ENCODE measurements at places on chromosomes 5 and 9.

DNA sequence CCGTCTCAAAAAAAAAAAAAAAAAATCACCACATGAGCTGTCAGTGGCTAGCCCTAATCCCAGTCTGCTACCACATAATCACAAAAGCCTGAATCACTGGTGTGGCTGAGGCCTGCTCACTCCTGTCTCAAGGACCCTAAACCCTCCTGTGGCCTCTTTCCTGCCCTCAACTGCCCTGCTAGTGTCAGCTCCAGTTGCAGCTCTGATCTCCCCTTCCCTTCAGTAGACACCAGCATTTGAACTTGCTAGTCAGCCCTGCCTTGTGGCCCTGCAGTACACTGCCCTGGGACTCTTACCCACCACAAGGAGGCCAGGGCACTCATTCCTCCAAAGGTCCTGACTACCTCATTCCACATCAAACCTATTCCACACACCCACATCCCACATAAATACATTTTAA lies 9.5 kb upstream of the P4HA2 start:
- DNase-seq, result no peak

GRCh38 chr5:106121972-106122605 lies 1548.6 kb downstream of the EFNA5 start:
- DNase-seq, result no peak

DNA sequence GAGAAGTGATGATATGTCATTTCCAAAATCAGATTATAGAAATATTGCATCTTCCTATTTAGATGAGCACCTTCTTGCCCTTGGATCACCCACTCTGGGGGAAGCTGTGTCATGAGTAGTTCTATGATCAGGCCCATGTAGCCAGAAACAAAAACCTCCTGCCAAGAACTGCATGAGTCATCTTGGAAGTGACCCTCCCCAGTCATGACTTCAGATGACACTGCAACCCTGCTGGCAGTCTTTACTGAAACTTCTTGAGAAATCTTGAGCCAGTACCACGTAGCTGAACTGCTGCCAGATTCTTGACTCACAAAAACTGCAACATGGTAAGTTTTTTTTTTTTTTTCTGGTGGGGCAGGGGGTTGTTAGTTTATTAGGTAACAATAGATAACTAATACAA lies 439.6 kb upstream of the PTGER4 start:
- DNase-seq, result no peak

- DNase-seq, result no peak
Observed at GRCh38 chr5:131634238-131634637, 791 bp downstream of the RAPGEF6 start.

DNA sequence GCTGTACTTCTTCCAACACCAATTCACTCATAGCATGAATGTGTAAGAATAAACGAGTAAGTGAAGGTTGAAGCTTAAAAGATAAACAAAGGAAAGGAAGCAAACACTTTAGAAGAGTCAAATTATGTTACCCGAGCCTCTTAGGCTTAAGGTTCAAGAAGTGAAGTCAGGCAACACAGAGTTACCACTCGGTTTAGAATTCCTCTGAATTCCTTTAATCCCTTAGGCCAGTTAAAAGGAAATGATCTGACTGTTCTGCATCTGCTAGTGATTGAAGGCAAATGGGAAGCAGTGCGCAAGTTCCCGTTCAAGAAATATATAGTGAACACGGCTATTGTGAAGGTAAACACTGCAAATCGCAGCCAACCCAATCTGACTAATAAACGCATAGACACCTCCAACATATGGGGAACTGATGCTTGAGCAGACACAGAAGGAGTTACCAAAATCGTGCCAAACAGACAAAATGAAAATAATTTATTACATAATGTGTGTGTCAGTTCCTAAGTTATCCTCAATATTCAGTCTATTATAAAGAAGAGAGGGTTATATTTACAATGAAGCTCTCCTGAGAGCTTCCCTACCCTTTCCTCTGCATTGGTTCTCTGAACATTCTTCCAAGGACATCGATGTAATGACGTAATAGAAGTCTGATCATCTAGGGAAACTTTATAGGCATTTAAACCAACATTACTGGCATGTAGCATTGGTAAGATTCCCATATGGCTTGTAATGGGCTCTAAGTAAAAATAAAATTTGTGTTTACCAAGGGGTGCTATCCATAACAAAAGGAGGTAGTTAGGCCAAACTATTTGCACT lies 837.1 kb upstream of the ZNF608 start:
- DNase-seq, result no peak

DNA sequence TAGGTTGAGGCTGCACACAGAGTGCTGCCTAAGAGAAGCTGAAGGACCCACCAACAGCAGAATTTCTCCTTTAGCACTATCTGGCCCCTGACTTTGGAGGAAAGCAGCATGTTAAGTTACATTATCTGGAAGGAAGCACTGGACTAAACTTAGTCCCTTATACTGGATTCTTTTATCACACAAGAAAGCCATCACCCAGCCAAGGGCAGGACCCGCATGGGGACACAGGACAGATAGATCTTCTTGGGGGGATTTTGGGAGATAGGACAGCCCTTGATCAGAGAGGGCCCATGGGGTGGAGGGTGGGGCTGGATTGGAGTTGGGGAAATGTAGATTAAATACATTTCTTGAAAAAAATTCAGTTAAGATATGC lies 14.4 kb downstream of the ANKRD33B start:
- no peak for DNase-seq

- no peak for DNase-seq
Observed at GRCh38 chr5:158011422-158011821, 152.5 kb upstream of the CLINT1 start.

Data from cortex of kidney (tissue), 1 donor.